ENCODE measurements at places on chromosomes 7 and 10.

DNA sequence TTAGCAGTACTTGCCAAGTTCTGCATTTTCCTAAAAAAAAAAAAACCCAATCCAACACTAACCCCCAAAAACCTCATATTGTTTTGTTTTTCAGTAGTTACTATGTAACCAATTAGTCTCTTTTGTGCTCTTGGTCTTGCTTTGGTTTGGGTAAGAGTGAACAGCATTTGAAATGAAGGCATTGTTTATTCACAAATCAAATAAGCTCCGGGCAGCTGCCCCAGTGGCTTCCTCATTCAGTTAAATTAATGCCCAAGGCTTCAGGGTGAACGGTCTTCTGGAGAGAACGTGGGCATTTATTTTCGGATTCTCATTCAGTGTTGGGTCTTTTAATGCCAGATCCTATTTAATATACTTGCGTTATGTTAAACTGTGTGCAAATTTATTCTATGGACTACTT lies 108.7 kb downstream of the GFRA1 start:
- no peak for DNase-seq

- DNase-seq: no peak
Observed at GRCh38 chr7:89477991-89478390, 676.3 kb upstream of the STEAP1 start.

- peak; percentile 30 for DNase-seq
Observed at GRCh38 chr10:84537447-84537931, 209.1 kb downstream of the CCSER2 start.

GRCh38 chr7:141366091-141366621 lies 185.1 kb upstream of the AGK start:
- DNase-seq: no peak

DNA sequence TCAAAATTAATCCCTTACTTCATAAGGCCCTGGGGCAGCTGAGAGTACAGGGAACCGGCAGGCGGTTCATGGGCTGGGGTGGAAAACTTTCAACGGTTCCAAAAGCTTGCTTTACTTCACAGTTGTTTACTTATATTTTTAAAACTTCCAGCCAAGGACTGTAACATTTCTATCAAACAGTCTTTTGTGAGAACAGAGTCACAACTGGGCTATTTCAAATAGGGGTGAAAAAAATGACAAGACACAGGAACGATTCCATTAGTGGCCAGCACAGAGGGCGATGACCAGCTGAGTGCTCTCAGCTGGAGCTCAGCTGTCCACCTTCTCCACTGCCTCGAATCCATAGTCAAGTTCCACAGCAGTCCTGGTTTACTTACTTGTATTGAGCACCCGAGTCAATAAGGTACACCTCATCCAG lies 48.2 kb downstream of the XPNPEP1 start:
- no peak for DNase-seq

- no peak for DNase-seq
Observed at GRCh38 chr7:53418834-53419482, 383.5 kb downstream of the POM121L12 start.

DNA sequence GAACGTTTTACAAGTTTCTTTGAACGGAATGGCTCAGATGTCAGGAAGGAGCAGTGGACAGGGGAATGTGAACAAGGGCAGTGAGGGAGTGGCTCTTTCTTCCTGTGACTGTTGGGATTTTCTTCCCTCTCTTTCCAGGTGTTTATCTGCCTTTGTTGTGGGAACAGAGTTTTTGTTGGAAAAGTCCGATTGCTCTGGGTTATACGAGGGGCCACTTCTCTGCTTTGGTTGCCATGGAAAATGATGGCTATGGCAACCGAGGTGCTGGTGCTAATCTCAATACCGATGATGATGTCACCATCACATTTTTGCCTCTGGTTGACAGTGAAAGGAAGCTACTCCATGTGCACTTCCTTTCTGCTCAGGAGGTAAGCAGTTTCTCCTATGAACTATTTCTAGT lies 41.4 kb downstream of the ZRANB1 start:
- no peak for DNase-seq

GRCh38 chr10:995559-995926 lies 7.3 kb downstream of the GTPBP4 start:
- no peak for DNase-seq

GRCh38 chr7:30652698-30653641 lies 29.3 kb downstream of the CRHR2 start:
- DNase-seq: no peak

DNA sequence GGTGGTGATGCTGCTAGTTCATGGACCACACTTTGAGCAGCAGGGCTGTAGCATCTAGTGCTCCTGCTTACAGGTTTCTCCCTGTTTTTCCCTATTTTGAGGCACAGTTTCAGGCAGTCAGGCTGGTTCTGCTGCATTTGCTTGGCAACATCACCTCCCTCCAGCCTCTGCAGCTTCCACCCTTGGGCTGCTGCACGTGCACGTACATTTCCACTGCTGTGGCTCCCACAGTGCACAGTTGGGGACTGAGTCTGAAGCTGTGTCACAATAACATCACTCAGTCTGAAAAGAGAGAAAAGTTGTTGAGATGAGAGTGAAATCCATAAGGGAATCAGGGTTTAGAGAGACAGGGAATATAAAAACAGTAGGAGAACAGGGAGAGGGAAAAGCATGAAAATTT lies 230.7 kb upstream of the FZD1 start:
- DNase-seq: no peak

GRCh38 chr10:13852872-13853271 lies 266.1 kb downstream of the PRPF18 start:
- no peak for DNase-seq

DNA sequence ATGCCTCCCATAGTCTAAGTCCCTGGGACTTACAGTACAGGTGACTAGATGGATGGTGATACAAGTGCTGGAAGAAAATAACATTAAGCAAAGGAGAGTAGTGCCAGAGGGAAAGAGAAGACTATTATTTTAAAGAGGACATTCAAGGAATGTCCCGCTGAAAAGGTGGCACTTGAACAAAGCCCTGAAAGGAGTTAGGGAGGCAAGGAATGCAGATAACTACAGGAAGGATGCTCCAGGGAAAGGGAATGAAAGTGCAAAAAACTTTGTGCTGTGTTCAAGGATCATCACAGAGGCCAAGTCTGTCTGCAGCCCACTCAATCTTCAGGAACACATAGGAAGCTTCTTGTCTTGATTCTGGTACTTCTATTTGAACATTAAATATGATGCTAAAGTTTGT lies 14.9 kb downstream of the ANKMY2 start:
- DNase-seq: no peak

GRCh38 chr7:149625947-149626392 lies 128.4 kb upstream of the ZNF746 start:
- no peak for DNase-seq

Data from hypothalamus (tissue), 51 donors.